ENCODE measurements at places on chromosomes 1 and 21.

DNA sequence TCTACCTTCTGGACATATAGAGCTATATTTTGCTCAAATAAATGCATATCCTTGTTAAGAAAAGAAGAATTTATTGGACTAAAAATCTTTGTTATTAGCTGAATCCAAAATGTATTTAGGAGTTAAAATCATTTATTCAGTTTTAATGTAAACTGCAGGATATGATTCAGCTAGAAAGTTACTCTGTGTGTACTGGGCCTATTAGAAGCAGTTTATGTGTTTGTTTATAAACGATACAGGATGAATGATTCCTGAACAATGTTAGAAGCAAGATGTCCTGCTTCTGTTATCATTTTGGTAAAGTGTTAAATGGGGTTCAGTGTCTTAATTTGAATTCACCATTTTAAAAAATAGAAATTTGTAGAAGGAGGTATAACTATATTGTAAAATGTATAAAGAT lies 549.2 kb upstream of the ZRANB2 start:
- DNase-seq, result no peak

GRCh38 chr1:246283771-246284410 lies 223.2 kb downstream of the SMYD3 start:
- DNase-seq, result no peak

- DNase-seq, result no peak
Measured at GRCh38 chr1:30655672-30656071, 67.7 kb downstream of the MATN1 start.

GRCh38 chr1:1899967-1900327 lies 9.1 kb upstream of the GNB1 start:
- DNase-seq, result no peak

- DNase-seq, result no peak
Measured at GRCh38 chr1:60035921-60036320, 37.6 kb downstream of the C1orf87 start.

DNA sequence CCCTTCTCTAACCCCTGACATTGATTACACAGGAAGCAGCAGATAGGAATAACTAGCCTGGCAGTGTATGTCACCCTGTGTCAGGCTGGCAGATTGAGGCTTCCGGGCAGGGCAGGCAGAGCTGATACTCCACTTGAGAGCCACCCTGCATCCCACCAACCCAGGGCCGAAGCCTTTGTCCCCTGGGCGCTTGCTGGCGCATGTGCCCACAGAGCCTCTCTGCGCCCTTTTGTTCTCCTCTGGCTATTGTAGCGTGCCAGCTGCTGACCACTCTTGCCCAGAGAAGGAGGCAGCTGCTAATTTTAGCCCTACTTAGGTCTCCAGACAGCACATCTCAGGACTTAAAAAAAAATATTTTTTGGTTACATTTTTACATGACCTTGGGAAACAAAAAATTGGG lies 304.9 kb downstream of the HHAT start:
- no peak for DNase-seq

DNA sequence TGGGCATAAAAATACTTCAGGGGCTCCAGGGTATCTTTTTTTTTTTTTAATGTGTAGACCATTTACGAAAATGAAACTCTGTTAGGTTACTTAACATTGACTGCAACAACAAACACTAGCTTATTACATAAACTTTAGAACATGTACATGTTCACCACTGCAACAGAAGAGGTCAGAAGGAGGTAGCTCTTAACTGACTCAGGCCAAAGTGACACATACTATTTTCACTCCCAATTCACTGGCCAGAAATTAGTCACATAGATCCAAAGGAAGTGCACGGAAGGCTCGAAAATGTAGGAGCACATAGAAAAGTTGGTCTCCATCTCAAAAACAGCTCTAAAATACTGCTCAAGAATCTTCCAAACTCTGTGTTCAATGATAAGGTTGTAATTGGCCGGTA lies 107.2 kb downstream of the AKT3 start:
- DNase-seq, result no peak

DNA sequence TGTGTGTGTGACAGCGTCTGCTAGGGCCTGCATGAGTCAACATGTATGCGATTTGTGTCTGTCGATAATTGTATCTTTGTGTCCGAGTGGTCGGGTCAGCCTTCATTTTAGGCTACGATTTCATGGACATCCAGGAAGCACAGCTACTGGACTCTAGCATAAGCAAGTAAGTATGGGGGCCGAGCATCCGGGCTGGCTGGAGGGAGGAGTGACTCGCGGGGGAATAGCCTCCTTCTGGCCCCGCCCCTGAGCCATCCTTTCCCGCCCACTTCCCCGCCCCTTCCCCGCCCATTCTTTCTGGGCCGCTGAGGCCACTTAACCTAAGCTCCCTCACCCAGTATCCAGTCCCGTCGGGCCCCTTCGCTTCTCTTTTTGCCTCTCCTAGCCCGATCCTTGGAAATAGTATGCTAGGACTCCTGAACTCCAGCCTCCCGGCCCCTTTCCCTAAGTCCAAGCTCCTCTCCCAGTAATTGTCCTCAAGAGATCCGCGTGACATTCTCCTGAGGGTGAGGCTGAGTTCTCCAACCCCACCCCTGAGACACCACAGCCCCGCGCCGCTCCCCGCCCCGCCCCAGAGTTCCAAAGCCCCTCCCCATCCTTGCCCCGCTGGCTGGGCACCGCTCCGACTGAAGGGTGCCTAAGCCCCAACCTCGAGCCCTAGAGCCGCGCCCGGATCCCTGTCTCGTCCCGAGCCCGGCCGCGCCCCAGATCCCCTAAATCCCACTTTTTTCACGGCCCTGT lies 1.2 kb downstream of the MAP3K6 start:
- peak; percentile 67 for DNase-seq

DNA sequence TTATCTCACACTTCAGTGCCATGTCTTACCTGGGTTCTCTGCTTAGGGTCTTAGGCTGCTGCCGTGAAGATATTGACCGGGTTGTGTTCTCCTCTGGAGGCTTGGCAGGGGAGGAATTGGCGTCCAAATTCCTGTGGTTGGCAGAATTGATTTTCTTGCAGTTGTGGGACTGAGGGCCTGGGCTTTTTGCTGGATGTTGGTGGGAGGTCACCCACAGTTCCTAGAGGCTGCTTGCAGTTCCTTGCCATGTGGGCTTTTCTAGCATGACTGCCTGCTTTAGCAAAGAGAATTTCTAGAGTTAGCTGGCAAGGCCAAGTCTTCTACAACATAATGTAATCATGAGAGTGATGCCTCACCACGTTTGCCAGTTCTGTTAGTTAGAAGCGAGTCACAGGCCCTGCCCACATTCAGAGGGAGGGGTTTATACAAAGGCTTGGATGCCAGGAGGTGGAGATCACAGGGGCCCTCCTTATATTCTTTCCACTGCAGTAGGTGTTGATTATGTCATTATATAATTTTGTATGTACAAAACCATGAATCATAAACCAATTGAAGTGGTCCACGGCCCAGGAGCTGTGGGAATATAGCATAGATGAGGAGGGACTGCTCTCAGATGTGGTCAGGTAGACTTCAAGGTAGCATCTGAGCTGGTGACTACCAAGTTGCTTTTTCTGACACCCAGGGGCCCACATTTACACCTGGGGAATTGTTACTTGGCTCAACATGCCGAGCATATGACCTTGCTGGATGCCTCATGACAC lies 6.6 kb downstream of the UBL4B start:
- no peak for DNase-seq

GRCh38 chr1:7002728-7003127 lies 217.5 kb downstream of the CAMTA1 start:
- no peak for DNase-seq

- no peak for DNase-seq
Measured at GRCh38 chr1:180415985-180416633, 86.3 kb downstream of the ACBD6 start.

- DNase-seq, result no peak
Measured at GRCh38 chr1:162913345-162913744, 52.4 kb upstream of the CCDC190 start.

DNA sequence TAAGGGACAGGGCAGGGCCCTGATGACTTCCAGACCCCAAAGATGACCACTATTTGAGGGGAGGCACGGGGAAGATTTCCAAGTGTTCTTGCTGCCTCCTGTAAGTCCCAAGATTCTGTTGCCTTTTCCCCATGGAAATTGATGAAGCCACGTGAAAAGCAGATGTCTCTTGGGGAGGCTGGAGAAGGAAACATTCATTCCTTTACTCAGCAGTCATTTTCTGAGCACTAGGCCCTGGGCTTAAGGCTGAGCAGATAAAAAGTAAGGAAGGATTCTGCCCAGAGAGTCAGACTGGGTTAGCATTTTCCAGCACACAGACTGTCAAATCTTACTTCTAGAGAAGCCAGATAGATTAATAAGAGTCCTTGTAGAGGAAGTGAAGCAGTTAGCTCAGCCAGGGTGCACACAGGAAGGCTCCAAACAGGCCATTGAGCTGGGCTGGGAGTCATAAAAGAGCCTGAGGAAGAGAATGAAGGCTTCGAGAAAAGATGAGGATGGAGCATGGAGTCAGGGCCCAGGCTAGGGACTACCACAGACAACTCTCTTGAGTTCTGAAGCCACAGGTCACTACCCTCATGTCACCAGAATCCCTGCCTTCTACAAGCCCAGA lies 10.1 kb downstream of the EXTL1 start:
- no peak for DNase-seq

GRCh38 chr1:196302420-196302819 lies 305.8 kb downstream of the KCNT2 start:
- no peak for DNase-seq

GRCh38 chr1:11056504-11056903 lies 3.3 kb downstream of the SRM start:
- DNase-seq, result no peak

- no peak for DNase-seq
Measured at GRCh38 chr1:15123270-15123669, 30.3 kb upstream of the TMEM51 start.

DNA sequence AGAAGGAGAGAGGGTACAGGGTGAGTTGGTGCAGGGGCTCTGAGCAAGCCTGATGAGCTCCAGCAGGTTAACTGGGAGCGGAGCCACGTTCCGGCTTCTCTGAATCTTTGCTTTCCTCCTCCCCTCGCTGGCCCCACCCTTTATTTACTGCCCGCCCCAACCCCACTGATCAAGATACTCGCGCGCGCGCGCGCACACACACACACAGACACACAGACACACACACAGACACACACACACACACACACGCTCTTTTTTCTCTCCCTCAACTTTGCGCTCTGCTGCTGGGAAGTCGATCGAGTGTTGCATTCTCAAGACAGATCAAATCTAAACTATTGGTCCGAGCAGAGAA lies at the start of gene GRIK1:
Gene GRIK1, minus strand, starts transcription at position 73 of the 352 bp plus-strand sequence.
- no peak for DNase-seq
